ENCODE measurements at places on chromosomes 1 and 21.

DNA sequence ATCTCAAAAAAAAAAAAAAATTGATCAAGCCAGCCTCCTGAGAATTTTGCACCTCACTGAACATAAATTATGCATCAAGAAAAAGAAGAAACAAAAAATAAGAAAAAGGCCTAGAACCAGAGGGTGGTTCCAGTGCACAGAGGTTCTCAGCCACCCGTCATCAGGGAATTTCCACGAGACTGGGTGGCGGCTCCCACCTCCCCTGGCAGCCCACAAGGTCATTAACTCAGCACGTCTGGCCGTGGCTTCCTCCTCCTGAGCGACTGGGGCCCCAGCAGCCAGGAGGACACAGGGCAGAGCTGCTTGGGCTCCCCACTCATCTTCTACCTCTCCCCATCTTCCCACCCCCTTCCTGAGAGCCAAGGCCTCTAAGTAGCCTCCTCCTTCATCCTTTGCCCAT is 15.7 kb upstream of the TMEM51 start:
- no peak for DNase-seq

DNA sequence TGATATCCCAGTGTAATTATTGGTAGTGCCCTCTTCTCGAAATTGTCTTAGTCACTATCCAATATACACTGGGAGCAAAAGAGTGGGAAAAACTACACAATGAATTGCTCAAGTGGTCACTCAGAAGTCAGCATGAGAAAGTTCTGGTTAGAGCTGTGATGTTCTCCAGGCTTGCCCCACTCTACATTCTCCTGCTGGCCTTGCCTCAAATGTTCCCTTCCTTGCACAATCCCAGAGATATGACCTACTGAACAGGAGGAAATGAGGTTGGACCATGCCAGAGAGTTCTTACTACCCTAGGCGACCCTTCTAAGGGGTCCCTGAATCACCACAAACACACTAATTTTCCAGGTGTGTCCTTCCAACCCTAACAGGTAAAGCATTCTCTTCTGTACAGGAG is 40.8 kb downstream of the GLUL start:
- DNase-seq = no peak

DNA sequence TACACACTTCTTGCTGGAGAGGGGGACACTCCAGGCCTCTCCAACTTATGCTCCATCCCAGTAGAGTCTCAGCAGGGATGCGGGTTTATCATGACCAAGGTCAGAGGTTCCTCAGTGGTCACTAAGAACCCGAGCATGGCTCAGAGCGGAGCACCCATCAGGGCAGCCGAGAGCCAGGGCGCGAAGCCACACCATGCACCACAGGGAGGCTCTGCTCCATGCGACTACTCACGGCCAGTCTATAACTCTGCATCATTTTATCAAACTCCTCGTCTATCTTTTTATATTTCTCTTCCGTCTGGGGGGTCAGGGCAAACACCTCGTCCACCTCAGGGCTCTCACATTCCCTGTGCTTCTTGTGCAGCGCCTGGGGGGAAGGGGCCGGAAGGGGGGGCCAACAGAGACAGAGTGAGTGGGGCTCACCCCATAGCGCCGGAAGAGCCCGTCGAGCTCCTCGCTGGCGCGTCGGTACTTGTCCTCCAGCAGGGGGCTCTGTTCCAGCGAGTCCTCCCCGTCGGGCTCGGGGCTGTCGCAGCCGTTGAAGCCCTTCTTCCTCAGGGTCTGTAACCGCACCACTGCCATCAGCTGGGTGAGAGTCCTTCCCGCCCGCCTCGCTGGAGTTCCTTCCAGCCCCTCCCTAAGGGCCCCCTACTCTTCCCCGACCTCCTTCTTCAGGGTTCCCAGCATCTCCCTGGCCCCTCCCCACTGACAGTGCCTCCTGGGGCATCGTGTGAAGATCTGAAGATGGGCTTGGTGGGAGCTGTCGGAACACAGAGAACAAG is 20.0 kb downstream of the MEF2D start:
- DNase-seq = no peak

- no peak for DNase-seq
Observed at GRCh38 chr1:235006816-235007215, 121.8 kb downstream of the TOMM20 start.

GRCh38 chr1:176552217-176552991 is 89.4 kb downstream of the PAPPA2 start:
- DNase-seq = no peak

- no peak for DNase-seq
Observed at GRCh38 chr1:97942161-97943123, 21.6 kb upstream of the DPYD start.

GRCh38 chr1:8104278-8105236 is 78.4 kb upstream of the ERRFI1 start:
- no peak for DNase-seq

DNA sequence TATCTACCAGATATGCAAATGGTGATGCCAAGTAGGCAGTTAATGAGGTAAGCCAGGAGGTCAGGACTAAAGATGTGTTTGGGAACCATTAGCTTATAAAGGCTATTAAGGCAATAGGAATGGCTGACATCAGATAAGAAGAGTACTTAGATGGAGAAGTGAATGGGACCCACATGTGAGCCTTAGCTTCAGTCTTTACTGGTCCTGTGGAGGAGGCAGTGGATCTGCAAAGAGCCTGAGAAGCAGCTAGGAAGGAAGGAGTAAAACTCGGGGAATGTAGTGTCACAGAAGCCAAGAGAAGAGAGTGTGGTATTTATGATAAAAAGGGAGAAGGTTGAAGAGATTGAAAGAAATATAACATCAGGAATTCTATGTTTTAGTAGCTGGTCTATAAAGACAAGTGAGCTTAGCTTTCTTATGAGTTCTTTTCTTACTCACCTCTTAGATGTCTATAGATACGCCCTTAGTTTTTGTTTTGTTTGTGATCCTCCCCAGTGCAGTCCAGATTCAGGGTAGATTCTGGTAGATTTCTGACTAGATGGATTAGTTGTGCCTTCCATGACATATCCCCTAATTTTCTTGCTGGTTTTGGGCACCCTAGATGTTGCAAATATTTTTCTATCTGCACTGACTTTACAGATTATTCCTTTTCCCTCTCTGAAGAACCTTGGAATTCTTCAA is 39.4 kb downstream of the SLAMF6 start:
- DNase-seq = no peak

GRCh38 chr1:113983391-113983790 is 4.1 kb downstream of the OLFML3 start:
- no peak for DNase-seq

DNA sequence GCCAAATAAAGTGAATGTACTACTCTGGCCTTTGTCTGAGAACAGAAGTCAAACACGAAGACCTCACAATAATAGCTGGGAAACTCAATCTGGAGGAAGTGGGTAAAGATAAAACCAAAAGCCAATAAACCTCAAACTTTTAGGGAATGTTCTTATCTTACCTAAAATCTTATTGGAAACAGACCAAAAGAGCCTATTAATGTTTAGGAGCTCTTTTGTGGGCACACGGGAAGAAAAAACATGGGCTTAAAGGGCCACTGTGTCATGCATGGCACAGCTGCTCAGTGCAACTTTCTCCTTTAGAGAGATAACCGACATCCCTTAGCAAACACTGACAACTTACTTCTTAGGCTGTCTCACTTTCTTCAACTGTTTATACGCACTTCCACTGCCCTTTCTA is 16.1 kb downstream of the EIF2B3 start:
- DNase-seq = no peak

DNA sequence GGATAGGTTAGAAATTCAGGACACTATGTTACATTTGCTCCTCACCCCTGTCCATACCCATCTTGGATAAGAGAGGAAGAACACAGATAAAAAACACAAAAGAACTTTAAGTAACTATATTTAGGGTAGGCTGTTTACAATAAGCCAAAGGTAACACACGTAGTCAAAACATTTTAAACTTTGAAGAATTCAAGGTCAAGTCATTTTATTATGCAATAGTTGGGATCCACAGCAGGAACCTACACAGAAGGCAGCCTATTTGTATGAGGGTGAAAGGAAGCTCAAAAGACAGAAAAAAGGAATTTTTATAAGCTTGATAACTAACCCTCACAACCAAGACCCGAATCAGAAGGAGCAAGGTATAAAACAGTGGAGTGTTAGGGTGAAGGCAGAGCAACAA is 89.6 kb downstream of the ZSWIM5 start:
- DNase-seq = no peak

GRCh38 chr21:35401476-35401875 is 352.4 kb upstream of the RUNX1 start:
- DNase-seq = no peak

DNA sequence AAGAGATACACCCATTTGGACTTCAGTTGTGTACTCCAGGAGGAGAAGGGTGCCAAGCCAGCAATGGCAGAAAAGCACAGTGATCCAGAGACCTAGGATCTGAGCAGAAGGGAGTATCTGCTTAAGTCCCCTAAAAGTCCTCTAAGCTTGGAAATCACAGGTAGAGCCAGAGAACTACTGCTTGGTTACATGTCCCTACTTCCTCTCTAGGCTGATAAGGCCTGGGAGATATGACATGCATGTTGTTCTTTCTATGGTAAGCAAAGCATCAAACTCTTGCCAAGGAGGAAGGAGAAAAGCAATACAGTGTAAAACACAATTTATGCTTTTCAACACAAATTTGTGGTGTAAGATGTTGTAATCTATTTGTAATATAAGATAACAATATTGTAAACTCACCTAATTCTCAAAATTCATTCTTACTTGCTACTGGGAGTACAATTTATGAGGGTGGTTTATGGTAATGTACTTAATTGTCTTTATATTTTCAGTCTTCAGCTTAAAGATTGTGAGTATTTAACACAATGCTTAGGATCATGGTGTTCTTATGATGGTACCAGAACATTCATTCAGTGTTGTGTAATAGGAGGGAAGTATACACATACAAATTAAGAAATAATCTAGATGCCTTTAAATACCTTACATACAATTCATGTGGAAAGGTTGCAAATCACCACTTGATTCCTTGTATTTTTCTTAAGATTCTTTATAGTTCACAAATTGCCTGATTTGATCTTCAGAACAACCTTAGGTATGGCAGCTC is 49.1 kb upstream of the GNG12 start:
- DNase-seq = no peak

GRCh38 chr1:100816049-100816448 is 78.6 kb downstream of the EXTL2 start:
- DNase-seq = no peak

DNA sequence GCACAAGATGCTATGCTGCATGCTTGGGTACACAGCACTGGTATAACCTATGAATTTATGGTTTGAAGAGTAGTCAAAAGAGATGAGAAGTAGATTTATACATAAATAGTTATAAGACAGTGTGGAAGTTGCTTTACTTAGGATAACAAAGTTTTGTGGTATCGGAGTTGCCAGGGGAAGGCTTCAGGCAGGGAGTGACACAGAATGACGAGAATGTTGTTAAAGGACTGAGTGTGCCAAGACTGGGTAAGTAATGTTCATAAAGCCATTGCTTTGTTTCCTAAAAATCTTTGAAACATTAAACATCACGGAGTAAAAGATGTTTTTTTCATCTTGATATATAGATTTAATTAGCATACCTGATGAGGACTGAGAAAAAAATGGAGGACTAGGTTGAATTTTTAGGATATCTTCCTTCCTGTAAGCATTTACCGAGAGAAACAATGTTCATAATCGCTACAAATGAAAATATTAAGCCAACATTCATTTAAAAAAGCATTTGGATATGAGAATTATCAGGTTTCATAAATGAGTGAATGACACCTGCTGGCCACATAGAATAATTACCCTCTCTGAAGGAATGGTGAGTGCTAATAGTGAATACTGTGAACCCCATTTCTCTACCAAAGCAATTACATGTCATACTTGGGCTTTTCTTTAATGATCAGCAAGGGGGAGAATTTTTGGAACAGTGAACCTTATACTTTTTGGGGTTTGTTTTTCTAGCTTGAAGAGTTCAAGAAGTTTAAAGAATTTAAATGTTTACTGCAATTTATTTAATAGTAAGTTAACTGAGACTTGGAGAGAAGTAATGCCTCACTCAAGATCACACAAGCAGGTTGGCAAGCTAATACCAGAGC is 28.4 kb downstream of the EXTL2 start:
- DNase-seq = no peak

GRCh38 chr1:113219377-113219776 is 146.4 kb downstream of the LRIG2 start:
- DNase-seq = no peak

- DNase-seq = no peak
Observed at GRCh38 chr1:85628791-85629531, 48.4 kb downstream of the CCN1 start.

DNA sequence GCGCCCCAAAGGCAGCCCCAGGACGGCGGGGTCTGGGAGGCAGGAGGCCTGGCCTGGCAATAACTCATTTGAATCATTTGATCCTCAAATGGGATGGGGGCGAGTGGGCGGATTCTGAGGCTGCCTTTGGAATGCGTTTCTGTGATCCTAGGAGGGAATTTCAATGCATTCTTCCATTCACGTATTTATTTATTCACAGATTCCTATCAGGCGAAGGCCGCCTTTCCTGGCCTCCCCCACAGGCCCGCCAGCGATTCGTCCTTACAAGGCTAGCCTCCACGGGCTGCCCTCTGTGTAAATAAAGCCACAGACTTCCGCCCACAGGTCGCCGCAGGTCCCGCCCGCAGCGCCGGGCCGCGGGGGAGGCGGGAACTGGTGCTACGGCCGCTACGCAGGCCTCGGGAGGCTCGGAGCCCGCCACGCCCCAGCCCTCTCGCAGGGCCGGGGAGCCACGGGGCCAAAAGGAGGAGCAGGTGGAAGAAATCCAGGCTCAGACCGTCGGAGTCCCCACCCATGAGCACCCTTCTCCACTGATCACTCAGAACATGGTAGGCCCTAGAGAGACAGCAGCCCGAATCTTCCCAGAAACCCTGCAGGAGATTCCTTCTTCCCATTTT is 31.3 kb upstream of the JUN start:
- DNase-seq = peak; percentile 59

DNA sequence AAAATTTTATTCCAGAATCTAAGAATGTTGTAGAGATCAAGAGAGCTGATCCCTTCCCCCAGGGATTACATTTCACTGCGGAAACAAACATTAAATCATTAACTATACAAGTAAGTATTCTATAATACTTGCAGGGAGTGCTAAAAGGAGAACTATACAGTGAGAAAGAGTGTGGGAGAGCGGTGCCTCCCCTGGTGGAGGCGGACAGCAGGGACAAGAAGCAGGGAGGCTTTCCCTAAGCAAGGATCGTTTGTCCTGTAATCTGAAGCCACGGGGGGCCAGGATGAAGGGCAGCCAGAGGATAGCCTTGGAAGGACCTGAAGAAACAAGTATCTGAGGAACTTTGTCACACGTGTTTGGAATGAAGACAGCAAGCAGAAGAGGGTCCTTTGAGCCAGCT is 40.1 kb downstream of the SLC9C2 start:
- no peak for DNase-seq

DNA sequence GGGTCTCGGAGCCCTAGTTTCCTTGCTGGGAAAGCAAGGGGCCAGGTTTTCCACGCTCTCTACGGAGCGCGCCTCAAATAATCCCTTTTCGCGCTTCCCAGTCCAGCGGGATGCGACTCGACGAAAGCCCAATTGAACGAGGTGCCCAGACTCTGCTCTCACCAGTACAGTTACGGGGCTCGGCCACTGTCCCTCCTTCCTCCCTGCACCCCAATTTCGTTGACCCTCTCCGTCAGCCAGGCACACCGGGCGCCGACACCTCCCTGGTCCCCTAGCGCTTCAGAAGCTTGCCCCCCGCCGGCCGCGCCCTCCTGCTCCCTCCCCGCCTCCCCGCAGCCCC is 389 bp downstream of the SEMA6C start:
- no peak for DNase-seq

GRCh38 chr1:223840254-223840653 is 5.5 kb downstream of the TP53BP2 start:
- DNase-seq = no peak

Measured in COLO829 (cell line).